ENCODE measurements at places on chromosomes 1 and 21.
A peak's percentile ranks its signal among the peaks of the same experiment; 100 is the strongest.

DNA sequence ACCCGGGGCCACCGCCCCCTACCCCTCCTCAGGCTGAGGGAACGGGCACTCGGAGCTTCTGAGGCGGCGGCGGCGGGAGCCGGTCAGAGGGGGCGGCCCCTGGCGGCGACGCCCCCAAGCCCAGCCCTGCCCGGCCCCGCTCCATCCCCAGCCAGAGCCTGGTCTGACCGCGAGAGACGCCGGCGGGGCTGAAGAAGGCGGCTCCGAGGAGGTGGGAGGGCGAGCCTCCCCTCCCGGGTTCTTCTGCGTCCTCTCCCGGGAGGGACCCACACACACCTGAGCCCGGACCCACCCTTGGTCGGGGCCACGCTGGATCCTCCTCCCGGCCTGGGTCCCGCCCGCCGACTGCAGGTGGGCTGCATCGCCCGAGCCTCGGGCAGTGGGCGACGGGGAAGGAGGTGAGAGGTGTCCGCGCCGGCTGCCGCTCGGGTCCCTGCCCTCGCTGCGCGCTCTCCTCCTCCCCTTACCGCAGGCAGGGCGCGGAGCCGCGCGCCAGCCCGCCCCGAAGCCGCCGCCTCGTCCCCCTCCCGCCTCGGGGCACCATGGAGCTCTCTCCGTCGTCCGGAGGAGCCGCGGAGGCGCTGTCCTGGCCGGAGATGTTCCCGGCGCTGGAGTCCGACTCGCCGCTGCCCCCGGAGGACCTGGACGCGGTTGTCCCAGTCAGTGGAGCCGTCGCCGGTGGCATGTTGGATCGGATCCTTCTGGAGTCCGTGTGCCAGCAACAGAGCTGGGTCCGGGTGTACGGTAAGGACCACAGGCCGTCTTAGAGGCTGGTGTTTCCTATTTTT lies at the start of gene RASAL2:
TSS of gene RASAL2 (plus strand) at position 154 of the 788 bp plus-strand sequence. CDS start at position 543, 389 bp downstream.
- DNase-seq = peak; percentile 73

DNA sequence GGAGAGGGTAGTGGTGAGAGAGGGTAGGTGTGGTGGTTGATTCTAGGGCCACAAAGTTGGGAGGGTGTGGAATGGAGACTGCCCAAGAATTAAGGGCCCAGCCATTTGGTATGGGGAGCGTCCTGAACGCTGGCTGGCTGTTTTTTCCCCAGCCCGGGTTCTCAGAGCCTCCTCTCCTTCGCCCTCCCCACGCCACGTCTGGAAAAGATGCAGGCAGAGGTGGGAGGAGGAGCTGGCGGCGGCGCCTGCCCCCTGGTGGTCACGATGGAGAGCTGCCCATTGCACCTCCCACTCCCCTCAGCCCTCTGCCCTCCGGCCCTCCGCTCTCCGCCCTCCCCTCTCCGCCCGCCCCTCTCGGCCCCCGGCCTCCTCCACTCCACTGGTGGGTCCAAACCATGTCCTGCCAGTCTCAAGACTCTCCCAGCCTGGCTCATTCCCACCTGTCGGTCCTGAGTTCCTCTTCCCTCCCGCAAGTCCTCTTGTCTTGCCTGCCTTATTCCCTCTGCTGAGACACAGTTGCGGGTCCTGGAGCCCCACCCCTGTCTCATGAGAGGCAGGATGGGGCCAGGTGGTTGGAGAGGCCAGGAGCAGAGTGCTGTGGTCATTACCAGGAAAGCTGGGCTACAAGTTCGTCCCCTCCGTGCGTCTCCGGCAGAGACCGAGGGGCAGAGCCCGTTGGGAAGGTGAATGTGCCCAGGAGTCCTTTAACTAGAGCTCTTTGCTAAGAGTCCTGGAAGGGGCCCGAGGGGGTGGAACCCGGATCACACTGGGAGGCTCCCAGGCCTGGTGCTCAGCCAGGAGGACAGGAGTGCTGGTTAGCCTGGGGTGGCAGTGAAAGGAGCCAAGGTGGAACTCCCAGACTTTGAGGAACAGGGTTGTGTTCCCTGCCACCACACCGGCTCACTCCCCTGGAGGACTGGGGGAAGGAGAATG lies 22.6 kb downstream of the ETNK2 start:
- peak; percentile 79 for DNase-seq

GRCh38 chr1:233065685-233066084 lies 115.3 kb downstream of the NTPCR start:
- no peak for DNase-seq

- DNase-seq = no peak
These were observed 25.5 kb downstream of the CD58 start for GRCh38 chr1:116545359-116545705.

GRCh38 chr1:164728719-164729118 lies 169.7 kb downstream of the PBX1 start:
- no peak for DNase-seq

DNA sequence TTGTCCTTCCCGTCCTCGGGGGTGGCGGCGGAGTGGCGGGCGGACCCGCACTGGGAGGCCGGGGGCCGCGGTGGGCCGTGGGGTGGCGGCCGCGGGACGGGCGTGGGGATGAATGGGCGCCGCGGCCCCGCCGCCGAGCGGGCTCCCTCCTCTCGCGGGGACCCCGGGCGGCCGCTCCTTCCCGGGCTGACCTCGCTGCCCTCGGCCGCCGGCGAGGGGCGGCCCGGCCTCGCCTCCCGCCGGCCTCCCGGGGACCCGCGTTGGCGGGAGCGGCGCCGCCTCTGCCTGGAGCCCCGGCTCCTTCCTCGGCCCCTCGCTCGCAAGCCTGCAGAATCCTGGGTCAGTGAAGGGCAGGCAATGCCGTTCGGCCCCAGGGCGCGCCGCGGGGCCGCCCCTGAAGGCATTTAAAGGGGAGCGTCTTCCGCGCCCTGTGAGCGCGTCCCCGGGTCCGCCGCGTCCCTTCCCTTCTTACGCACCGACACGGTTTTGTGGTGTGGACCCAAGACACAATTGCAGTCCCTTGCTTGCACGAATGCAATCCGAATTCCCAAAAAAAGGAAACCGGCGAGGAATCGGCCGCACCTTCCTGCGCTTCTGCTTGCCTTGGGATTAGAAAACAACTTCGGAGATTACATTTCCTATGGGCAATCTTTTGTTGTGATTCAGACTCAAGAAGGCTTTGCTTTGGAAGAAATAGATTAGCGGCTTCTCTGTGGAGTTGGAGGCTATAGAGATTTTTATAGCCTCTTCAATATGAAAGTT lies 776 bp downstream of the ITSN1 start:
- DNase-seq = peak; percentile 71

- no peak for DNase-seq
These were observed 279.5 kb downstream of the KIF26B start for GRCh38 chr1:245434280-245434679.

- DNase-seq = no peak
These were observed 43.6 kb downstream of the DMRTB1 start for GRCh38 chr1:53502641-53503432.

GRCh38 chr1:202187041-202187671 lies 6.4 kb upstream of the LGR6 start:
- peak; percentile 84 for DNase-seq

- DNase-seq = no peak
These were observed 19.8 kb downstream of the CSF1 start for GRCh38 chr1:109930252-109930993.

- no peak for DNase-seq
These were observed 107.9 kb downstream of the USP25 start for GRCh38 chr21:15837645-15838044.

- DNase-seq = no peak
These were observed 79.3 kb upstream of the LYST start for GRCh38 chr1:235945775-235946570.

- DNase-seq = no peak
These were observed 210.8 kb upstream of the PLD5 start for GRCh38 chr1:242735323-242735722.

- no peak for DNase-seq
These were observed 41.9 kb downstream of the DDR2 start for GRCh38 chr1:162674034-162674608.

GRCh38 chr1:172554915-172555314 lies 22.0 kb downstream of the SUCO start:
- no peak for DNase-seq

GRCh38 chr1:26164036-26164860 lies 4.5 kb downstream of the C1orf232 start:
- no peak for DNase-seq

- DNase-seq = no peak
These were observed 4.9 kb downstream of the WNT9A start for GRCh38 chr1:227942716-227943261.

GRCh38 chr1:21857142-21857839 lies 45.2 kb downstream of the LDLRAD2 start:
- DNase-seq = no peak

GRCh38 chr1:193919827-193920226 lies 733.4 kb upstream of the B3GALT2 start:
- DNase-seq = no peak

- DNase-seq = no peak
These were observed 241.0 kb downstream of the FMN2 start for GRCh38 chr1:240332672-240333071.

- DNase-seq = no peak
These were observed 513.0 kb downstream of the PTPRC start for GRCh38 chr1:199151634-199152425.

DNA sequence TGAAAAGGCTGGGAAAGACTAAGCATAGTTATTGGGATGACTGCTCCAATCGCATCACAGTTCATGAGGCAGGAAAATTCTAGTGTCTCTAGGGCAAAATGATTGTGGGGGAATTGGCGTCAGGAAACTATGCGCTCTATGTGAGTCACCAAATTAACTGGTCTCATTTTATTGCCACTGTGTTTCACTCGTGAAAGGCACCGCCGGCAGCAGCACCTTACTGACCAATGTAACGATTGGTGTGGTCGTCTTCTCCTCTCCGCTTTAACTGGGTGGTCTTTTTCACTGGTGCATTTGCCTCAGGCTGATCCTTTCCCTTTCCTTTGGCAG lies 83.5 kb downstream of the SPAG17 start:
- DNase-seq = no peak

DNA sequence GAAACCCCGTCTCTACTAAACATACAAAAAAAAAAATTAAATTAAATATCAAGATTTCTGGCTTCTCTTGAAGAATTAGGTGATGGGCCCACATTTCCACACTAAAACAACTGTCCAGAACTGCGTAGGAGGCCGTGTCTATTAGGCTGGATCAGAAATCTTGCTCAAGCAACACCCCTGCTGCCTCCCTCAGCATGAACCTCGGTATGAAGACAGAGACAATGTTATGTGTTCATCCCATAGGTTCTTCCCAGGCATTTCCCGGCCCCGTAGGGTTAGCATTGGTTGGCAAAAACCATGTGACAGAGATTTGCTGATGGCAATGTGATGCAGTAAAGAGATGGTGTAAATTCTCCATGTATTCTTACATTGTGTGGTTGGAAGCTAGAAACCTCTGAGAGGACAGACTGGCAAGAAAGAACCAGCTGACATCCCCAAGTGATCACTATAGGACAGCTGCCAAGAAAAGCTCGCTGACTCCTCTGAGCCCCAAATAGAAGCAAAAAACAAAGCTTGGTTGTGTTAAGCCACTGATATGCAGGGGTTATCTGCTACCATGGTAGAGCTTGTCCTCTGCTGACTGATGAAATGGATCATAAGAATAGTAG lies 34.5 kb downstream of the EBNA1BP2 start:
- no peak for DNase-seq

DNA sequence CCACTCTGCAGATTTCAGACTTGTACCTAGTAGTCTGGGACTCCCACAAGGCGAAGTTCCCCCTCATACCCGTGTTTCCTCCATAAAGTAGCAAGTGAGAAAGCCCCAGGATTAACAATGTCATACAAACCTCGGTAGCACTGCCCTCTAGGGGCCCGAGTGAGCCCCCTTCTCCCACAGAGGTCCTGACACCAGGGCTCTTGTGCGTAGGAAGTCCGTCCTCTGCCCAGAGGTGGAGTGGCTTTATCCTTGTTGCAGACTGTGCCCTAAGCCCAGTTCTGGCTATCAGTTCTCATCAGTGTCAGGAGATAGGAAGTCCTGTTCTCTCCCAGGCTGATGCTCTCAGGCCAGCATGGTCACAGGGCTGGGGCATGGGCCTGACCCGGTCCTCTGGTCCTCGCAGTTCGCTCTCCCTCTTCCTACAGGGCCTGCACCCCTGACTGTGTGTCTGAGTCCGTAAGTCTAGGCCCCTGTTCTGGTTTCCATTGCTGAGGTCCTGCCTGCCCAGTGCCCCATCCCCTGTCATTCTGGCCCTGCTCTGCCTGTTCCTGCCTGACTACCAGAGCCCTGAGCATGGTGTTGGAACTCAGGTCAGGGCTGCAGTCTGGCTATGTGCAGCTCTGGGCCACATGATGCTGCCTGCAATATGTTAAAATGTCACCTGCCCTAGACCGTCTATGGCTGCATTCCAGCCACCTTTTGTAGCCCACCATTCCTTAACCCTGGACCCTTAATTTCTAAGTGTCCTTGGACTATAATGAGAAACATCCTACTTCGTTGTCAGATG lies 285.6 kb downstream of the ASTN1 start:
- DNase-seq = no peak

- DNase-seq = peak; percentile 61
These were observed 775 bp upstream of the TMEM63A start for GRCh38 chr1:225882694-225883615.

GRCh38 chr1:39170731-39171667 lies 33.5 kb upstream of the MACF1 start:
- DNase-seq = no peak

GRCh38 chr1:155942578-155943141 lies 1.2 kb downstream of the RXFP4 start:
- peak; percentile 79 for DNase-seq

DNA sequence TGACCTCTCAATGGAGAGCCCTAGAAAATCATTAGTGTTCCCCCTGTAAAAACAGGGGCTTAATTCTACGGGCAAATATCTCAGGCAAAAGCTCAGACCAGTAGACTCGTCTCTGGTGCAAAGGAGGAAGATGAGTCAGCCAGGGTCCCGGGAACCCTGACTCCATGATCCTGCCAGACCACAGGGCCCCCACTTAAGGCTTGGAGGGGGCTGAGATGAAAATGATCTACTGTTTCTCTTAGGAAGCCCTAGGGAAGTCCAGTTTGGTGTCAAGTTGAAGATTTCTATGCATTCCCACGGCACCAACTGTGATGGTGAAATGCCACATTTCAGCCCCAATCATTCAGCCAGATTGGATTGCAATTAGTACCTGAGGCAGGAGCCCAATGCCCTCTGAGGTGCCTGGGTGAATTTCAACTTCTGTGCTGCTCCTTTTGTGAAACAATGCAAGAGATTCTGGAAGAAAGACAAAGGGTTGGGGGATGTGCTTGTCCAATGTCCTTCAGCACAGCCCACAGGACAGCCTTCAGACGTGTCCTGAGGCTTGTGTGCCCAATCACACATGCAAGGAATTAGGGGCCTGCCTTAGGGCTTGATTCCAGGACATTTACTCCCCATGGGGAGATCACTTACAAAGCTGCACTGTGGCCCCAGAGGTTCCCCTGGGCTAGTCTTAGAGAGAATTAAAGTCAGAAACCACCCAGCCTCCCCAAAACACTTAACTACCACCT lies 18.1 kb downstream of the NAV1 start:
- no peak for DNase-seq

DNA sequence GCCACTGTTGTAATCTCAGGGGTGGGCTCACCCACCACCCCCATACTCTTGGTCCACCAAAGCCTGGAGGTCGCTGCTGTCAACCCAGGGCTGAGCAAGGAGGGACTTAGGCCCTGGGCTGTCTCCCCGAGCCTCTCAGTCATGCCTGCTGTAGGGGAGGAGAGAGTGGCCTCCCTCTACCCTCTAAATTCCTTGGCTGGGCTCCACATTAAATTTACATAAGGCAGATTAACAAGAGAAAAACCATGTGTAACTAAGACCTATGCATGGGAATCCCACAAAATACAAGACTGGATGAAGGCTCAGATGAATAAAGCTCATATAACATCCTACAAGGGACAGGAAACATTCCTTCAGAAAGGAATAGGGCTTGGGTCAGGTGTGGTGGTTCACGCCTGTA lies 1.8 kb upstream of the PIK3CD start:
- no peak for DNase-seq
